ENCODE measurements at places on chromosomes 12 and 14.

- DNase-seq = no peak
Measured at GRCh38 chr12:87270919-87271318, 758.3 kb downstream of the C12orf50 start.

DNA sequence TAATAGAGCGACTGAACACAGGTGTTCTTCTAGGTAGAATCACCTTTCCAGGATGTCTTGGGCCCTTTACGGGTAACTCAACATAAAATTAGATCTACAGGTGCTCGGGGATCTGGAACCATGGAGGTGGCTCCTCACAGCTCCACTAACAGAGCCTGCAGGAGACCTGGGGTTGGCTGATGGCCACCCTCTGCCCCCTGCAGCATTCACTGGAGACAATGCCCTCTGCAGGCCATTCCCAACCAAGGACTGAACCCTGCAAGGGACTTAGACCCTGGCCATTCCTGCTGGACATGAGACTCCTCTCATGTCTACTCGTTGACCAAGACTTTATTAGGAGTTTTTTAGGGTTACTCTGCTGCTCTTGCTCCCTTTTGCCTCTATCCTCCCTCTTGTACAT lies 58.5 kb upstream of the PPP4R3A start:
- DNase-seq = no peak

GRCh38 chr14:24251880-24252288 lies 9.5 kb upstream of the TINF2 start:
- no peak for DNase-seq

DNA sequence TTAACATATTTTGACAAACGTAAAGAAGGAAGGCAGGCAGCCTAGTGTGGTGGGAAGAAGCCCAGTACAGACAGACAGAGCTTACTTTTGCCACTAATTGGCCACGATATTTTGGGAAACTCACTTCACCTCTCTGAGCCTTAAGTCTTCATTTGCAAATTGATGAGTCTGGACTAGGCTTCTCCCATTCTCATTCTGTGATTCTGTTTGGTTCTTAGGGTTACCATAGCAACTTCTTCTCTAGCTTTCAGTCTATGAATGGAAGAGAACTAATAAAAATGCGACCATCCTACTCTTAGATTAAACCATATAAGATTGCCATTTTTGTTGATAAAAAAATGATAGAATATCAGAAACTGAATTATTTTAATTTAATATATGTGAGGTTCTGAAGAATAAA lies 210.5 kb downstream of the SNAPC1 start:
- no peak for DNase-seq

DNA sequence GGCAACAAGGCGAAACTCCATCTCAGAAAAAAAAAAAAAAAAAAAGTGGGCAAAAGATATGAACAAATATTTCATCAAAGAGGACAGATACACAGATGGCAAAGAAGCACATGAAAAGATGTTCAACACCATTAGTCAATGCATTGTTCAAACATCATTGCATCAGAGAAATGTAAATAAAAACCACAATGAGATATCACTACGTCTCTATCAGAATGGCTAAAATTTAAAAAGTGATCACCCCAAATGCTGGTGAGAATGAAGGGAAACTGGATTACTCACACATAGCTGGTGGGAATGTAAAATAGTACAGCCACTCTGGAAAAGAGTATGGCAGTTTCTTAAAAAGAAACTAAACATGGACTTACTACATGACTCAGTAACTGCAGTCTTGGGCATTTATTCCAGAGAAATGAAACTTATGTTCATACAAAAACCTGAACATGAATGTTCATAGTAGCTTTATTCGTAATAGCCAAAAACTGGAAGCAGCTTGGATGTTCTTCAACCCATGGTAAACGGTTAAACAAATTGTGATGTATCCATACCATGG lies 3.6 kb downstream of the L2HGDH start:
- DNase-seq = no peak

GRCh38 chr12:27779416-27779919 lies 565 bp upstream of the KLHL42 start:
- no peak for DNase-seq
